ENCODE measurements at places on chromosomes 16 and 17.

DNA sequence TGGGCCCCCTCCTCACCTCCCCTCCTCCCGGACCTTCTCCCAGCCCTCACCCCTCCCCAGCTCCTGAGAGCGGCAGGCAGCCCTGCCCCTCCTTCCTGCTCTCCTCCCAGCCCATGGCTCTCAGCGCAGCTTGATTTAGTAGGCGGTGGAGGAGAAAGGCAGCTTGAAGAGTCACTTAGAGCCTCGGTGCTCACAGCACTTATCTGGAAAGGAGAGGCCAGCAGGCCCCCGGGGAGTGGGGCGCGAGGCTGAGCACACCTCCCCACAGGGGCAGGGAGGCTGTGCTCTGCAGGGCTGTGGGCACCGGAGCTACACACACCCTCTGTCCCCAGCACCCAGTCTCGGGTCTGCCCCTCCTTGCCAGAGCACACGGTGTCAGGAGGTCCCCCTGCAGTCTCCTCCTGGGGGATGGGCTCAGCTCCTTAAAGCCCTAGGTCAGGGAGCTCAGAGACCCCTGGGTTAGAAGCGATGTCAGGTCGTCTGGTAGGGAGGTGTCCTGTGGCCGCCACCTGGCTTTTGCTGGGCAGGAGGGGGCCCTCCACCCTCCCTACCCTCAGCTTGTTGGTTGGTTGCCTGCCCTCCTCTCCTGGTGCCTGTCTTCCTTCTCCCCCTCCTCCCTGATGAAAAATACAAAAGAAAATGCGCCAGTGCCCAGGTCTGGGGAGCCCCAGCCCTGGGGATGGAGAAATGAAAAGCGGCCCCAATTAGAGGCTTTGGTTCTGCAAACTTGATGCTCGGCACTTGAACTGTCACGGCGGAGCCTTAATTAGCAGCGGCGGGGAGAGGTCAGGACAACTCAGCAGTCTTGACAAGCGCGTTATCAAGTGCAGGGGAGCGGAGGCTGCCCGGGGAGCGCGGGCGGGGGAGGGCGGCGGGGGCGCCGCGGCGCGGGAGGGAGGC lies 151.1 kb upstream of the GSE1 start:
- DNase-seq: no peak

DNA sequence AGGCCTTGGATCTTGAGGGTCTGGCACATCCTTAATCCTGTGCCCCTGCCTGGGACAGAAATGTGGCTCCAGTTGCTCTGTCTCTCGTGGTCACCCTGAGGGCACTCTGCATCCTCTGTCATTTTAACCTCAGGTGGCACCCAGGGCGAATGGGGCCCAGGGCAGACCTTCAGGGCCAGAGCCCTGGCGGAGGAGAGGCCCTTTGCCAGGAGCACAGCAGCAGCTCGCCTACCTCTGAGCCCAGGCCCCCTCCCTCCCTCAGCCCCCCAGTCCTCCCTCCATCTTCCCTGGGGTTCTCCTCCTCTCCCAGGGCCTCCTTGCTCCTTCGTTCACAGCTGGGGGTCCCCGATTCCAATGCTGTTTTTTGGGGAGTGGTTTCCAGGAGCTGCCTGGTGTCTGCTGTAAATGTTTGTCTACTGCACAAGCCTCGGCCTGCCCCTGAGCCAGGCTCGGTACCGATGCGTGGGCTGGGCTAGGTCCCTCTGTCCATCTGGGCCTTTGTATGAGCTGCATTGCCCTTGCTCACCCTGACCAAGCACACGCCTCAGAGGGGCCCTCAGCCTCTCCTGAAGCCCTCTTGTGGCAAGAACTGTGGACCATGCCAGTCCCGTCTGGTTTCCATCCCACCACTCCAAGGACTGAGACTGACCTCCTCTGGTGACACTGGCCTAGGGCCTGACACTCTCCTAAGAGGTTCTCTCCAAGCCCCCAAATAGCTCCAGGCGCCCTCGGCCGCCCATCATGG lies 4.0 kb upstream of the ADGRG3 start:
- no peak for DNase-seq

- DNase-seq: no peak
Measured at GRCh38 chr17:78532311-78532710, 44.9 kb downstream of the DNAH17 start.

- no peak for DNase-seq
Measured at GRCh38 chr17:685006-685405, 29.6 kb downstream of the VPS53 start.

GRCh38 chr16:18783430-18784341 lies 6.4 kb downstream of the RPS15A start:
- no peak for DNase-seq

Data from activated T-helper 1 cell treated with anti-CD3 and anti-CD28 coated beads, Interleukin-2, amount 50 U/mL, for 16 hours (primary cell).